ENCODE measurements at places on chromosomes 13 and 19.

GRCh38 chr13:40440990-40441820 lies 225.2 kb downstream of the FOXO1 start:
- DNase-seq = peak; percentile 69

- no peak for DNase-seq
These were observed 1534.0 kb upstream of the SPRY2 start for GRCh38 chr13:81874681-81875661.

GRCh38 chr13:84903391-84903790 lies 895.8 kb downstream of the SLITRK6 start:
- no peak for DNase-seq

DNA sequence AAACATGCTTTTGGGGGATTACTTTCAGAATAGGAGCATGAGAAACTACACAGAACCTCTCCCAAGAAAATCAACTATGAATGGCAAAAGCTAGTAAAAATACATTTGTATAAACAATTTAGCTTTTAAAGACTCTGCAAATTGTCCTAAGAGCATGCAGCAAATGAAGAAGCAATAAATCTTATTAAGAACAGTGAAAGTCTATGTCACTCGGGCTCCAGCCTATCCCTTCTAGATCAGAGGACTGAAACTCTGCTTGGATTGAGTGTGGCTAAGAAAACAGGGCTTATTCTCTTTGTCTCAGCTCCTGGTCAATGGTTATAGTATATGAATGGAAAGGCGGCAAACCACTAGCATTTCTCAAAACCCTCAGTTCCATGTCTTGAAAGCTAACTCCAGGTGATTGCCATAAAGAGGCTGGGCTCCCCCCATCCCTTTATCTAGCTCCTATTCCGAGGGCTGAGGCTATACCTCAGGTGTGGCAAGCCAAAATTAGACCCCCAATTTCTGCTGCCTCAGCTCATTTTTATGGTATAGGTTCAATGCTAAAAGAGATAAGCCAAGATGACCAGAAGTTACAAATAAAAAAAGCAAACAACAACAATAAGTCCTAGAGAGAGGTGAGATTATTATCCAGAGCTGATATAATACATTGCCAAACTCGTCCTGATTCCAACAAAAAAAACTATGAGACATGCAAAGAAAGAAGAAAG lies 953.2 kb downstream of the SLITRK6 start:
- DNase-seq = no peak

DNA sequence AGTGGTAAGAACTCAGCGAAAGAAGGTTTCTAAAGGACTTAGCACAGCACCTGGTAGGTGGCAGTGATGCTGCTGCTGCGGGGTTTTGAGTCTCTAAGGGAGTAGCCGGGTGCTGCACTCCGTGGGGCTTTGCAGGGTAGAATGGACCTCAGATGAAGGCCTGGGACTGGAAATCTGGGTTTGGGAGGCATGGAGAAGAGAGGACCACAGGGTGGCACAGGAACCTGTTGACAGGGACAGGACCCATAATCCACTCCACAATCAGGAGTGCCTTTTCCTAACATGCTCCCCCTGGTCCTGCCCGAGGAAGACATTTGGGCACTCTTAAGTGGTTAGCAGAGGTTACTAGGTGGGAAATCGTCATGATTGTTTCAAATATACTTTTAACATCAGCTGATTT lies 29.8 kb downstream of the TDRD12 start:
- DNase-seq = no peak

- DNase-seq = no peak
These were observed 1390.6 kb downstream of the UQCRFS1 start for GRCh38 chr19:27822336-27822735.

- no peak for DNase-seq
These were observed 3.7 kb downstream of the TNFSF9 start for GRCh38 chr19:6534451-6535093.

- no peak for DNase-seq
These were observed 5.5 kb upstream of the CYP4F3 start for GRCh38 chr19:15635016-15635805.

DNA sequence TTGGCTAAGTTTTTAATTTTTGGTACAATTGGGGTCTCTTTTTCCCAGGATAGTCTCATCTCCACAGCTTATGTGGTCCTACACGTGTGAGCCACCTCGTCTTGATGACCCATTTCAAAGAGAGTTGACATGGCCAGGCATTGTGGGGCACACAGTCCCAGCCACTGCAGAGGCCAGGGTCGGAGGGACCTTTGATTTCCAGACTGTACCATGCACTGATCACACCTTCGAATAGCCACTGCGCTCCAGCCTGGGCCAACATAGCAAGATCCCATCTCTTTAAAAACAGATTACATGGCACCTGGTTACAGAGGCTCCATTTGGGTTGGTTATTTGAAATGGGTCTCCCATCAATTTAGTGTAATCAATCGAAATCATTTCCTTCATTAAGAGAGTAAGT lies 71.6 kb downstream of the DPRX start:
- DNase-seq = no peak

- DNase-seq = no peak
These were observed 110.5 kb downstream of the COG6 start for GRCh38 chr13:39765801-39766463.
